ENCODE measurements at places on chromosomes 6 and 20. TPM values are rescaled to one million over a fixed set of nuclear protein-coding genes. Genes with fewer than 3 reads are reported as not detected.

GRCh38 chr20:7881551-7881950 is 58.7 kb downstream of the HAO1 start:
- DNase-seq = no peak
- no peaks in the 10 kb centered on the region for H3K4me1 ChIP-seq
- no peaks in the 10 kb centered on the region for H3K27me3 ChIP-seq
- H3K36me3 ChIP-seq = no peaks in the 10 kb centered on the region
- H3K27ac ChIP-seq = no peak overlapping the region

GRCh38 chr6:162099685-162100084 is 627.9 kb downstream of the PRKN start:
- H3K4me3 ChIP-seq = no peak overlapping the region
- no peaks in the 10 kb centered on the region for H3K27me3 ChIP-seq
- H3K27ac ChIP-seq = no peak overlapping the region
- no peaks in the 10 kb centered on the region for H3K4me1 ChIP-seq

DNA sequence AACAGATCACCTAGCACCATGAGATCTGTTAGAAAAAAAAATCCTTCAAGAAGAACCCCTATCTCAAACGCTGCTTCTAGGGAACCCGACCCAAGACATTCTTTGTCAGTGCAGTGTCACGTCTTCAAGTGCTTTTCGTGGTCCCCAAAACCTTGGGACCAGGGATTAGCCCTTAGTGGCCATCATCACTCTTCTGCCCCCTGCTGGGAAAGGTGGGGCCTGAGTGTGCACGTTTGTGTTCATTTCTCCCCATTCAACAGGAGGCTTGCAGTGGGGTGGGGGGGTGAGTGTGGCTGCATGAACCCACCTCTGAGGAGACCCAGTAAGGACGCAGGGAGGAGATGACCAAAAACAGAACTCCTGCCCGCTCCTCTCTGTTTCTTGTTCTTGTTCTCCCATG is 218.2 kb upstream of the RNF24 start:
- no peaks in the 10 kb centered on the region for H3K36me3 ChIP-seq
- H3K27me3 ChIP-seq = no peaks in the 10 kb centered on the region
- no peak overlapping the region for H3K27ac ChIP-seq
- H3K4me3 ChIP-seq = no peak overlapping the region

GRCh38 chr20:48295445-48295903 is 510.2 kb upstream of the SULF2 start:
- no peak for DNase-seq
- H3K4me1 ChIP-seq = no peaks in the 10 kb centered on the region
- H3K27me3 ChIP-seq = no peaks in the 10 kb centered on the region
- H3K27ac ChIP-seq = no peak overlapping the region
- H3K4me3 ChIP-seq = no peak overlapping the region

GRCh38 chr6:47592131-47592840 is 106.1 kb upstream of the ADGRF4 start:
- no peak overlapping the region for H3K27ac ChIP-seq
- no peak for DNase-seq

- no peak overlapping the region for H3K27ac ChIP-seq
- DNase-seq = no peak
- no peaks in the 10 kb centered on the region for H3K36me3 ChIP-seq
- no peaks in the 10 kb centered on the region for H3K4me1 ChIP-seq
Observed at GRCh38 chr20:35215066-35215956, 11.2 kb upstream of the MMP24 start.

DNA sequence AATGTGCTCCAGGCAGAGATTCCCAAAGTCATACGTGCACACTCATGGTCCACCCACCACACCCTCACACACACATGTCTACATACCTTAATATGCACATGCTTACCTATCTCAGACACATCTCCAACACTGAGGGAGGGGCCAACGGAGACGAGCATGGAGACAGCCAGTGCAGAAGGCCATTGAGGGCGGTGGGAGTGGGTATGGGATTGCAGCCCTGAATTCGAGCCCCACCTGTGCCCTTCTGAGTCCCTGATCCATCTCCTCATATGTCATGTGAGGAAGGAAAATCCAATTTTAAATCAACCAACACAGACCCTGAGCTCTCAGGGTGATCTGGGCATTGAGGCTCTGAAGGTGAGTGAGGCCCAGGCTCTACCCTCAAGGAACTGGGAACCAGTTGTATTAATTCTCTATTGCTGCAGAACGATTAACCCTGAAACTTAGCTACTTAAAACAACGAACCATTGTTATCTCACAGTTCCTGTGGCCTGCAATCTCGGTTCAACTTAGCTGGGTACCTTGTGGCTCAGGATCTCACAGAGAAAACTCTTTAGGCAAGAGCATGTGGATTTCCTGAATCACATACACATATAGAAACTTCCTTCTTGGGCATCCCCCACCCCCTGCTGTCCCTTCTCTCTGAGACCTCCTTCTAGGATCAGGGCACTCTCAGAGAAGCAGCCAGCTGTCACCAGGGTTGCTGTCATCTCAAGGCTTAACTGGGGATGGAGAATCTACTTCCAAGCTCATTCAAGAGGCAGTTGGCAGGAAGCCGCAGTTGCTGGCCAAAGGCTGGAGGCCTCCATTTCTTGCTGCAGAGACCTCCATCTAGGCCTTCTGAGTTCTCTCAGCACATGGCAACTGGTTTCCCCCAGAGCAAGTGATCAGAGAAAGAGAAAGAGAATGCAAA is 28.3 kb downstream of the GLP1R start:
- H3K27me3 ChIP-seq = no peaks in the 10 kb centered on the region
- H3K4me3 ChIP-seq = no peak overlapping the region
- DNase-seq = no peak
- no peaks in the 10 kb centered on the region for H3K36me3 ChIP-seq

- no peaks in the 10 kb centered on the region for H3K27me3 ChIP-seq
- no peaks in the 10 kb centered on the region for H3K36me3 ChIP-seq
- no peak overlapping the region for H3K27ac ChIP-seq
- H3K4me1 ChIP-seq = no peaks in the 10 kb centered on the region
- no peak overlapping the region for H3K4me3 ChIP-seq
Observed at GRCh38 chr20:9359561-9360308, 154.7 kb upstream of the LAMP5 start.

- DNase-seq = no peak
- H3K4me1 ChIP-seq = peaks cover 3% of the 10 kb centered on the region
- no peaks in the 10 kb centered on the region for H3K27me3 ChIP-seq
- H3K27ac ChIP-seq = no peak overlapping the region
- H3K36me3 ChIP-seq = no peaks in the 10 kb centered on the region
- no peak overlapping the region for H3K4me3 ChIP-seq
Observed at GRCh38 chr20:48275286-48276020, 490.2 kb upstream of the SULF2 start.

- H3K4me3 ChIP-seq = peak within 1 kb of the TSS; percentile 60
- no peak within 1 kb of the TSS for H3K27ac ChIP-seq
- peaks cover 23% of the 10 kb centered on the region for H3K27me3 ChIP-seq
- DNase-seq = no peak
Observed at GRCh38 chr20:63553933-63554290, at the start of gene FNDC11. TSS of gene FNDC11 (plus strand) at chr20:63554159. CDS start at chr20:63555664, 1,505 bp downstream.

DNA sequence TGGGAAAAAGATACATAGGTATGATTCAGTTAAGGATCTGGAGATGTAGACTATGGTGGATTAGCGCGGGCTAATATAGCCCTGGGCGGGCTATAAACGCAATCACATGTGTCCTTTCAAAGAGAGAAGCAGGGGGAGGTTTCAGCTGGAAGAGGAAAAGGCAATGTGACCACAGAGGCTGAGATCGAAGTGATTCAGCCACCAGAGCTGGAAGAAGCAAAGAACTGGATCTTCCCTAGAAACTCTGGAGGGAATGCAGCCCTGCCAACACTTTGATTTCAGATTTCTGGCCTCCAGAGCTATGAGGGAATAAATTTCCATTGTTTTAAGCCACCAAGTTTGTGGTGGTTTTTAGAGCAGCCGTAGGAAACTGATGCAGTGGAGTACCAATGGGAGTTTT is 81.5 kb upstream of the NHSL1 start:
- H3K27ac ChIP-seq = no peak overlapping the region
- H3K4me3 ChIP-seq = no peak overlapping the region
- DNase-seq = no peak
- H3K27me3 ChIP-seq = no peaks in the 10 kb centered on the region
- H3K4me1 ChIP-seq = no peaks in the 10 kb centered on the region

GRCh38 chr6:100657678-100658330 is 193.1 kb upstream of the SIM1 start:
- no peak overlapping the region for H3K4me3 ChIP-seq
- H3K4me1 ChIP-seq = no peaks in the 10 kb centered on the region
- no peak overlapping the region for H3K27ac ChIP-seq

GRCh38 chr20:25282796-25283195 is 34.9 kb downstream of the PYGB start:
- no peak overlapping the region for H3K4me3 ChIP-seq
- DNase-seq = peak; percentile 8
- H3K27ac ChIP-seq = no peak overlapping the region

- DNase-seq = no peak
- no peak overlapping the region for H3K27ac ChIP-seq
- no peaks in the 10 kb centered on the region for H3K27me3 ChIP-seq
- H3K4me3 ChIP-seq = no peak overlapping the region
Observed at GRCh38 chr20:44541992-44542391, 20.1 kb upstream of the SERINC3 start.

GRCh38 chr6:144820270-144820669 is 535.1 kb downstream of the UTRN start:
- no peaks in the 10 kb centered on the region for H3K4me1 ChIP-seq
- peaks cover 16% of the 10 kb centered on the region for H3K36me3 ChIP-seq
- H3K27ac ChIP-seq = no peak overlapping the region
- DNase-seq = no peak
- no peak overlapping the region for H3K4me3 ChIP-seq

DNA sequence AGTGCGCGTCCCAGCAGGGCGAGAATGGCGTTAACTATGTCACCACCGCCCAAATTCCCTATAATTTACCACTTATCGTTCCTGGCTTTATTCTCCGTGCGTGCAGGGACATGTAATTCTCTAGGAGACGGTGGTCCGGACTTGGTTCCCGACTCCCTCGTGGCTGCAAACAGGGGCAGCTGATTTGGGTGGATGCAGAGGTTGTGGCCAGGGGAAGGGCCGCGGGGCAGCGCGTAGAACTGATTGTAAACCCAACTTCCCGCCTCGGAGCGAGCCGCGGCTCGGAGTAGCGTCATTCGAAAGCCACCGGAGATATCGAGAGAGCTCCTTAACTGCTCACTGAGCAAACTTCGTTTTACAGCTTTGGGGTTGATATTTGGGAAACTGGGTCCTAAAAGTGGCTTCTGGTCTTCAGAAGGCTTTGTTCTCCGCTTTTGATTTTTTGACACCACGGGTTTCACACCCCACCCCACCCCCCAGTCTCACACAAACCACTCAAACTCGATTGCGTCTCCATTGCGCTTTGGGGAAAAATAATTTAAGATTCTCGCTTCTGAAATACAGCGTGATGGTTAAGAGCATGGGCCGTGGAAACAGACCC is 17.5 kb upstream of the ZSCAN9 start:
- peaks cover 77% of the 10 kb centered on the region for H3K27me3 ChIP-seq
- DNase-seq = no peak
- no peaks in the 10 kb centered on the region for H3K36me3 ChIP-seq
- peaks cover 5% of the 10 kb centered on the region for H3K4me1 ChIP-seq
- no peak overlapping the region for H3K27ac ChIP-seq

GRCh38 chr6:13365320-13365719 is 37.0 kb upstream of the TBC1D7 start:
- no peaks in the 10 kb centered on the region for H3K27me3 ChIP-seq
- H3K27ac ChIP-seq = no peak overlapping the region
- H3K4me3 ChIP-seq = no peak overlapping the region
- peaks cover 21% of the 10 kb centered on the region for H3K4me1 ChIP-seq
- no peak for DNase-seq

DNA sequence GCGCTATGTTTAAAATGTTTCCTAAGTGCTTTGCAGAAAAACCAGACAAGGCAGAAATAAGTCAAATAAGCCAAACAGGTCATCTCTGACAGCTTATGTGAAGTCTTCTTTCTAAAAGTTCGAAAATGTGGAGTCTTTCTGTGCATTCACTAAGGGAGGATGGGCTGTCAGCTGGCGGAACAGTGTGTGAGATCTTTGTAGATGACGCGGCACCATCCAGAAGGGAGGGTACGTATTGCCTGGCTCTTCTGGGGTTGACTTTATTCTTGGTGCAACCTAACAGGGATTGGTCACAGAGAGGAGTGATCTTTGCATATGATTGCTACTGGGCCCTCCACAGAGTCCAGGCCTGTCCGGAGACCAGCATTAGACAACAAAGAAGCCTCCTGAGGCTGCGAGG is 114.5 kb upstream of the EDN1 start:
- no peaks in the 10 kb centered on the region for H3K4me1 ChIP-seq
- H3K27ac ChIP-seq = no peak overlapping the region
- DNase-seq = no peak
- no peaks in the 10 kb centered on the region for H3K27me3 ChIP-seq
- H3K4me3 ChIP-seq = no peak overlapping the region

DNA sequence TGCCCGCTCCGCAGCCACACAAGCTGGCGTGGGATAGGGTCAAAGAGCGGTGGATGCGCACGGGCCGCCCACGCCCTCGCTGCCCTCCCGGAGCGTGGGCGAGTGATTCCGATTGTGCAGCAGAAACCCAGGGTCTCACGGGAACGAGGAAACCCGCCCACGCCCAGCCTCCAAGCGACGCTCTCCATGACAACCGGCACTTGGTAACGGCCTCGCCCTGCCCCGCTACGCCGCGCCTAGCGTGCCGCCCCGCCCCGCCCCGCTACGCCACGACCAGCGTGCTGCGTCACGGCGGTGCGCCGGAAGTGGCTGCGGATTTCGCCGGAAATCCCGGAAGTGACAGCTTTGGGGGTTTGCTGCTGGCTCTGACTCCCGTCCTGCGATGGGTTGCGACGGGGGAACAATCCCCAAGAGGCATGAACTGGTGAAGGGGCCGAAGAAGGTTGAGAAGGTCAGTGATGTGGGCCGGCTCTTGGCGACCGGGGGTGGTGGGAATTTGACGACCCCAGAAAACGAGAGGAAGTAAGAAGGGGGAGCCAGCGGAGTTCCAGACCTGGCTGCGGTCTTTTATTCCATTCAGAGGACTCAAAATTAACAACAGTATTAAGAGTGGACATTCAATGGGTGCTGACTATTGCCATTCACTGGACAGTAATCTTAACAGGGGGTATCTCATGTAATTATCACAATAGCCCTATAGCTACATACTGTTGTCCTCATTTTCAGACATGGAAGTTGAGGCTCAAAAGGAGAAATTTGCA is at the start of gene RTF2:
Gene RTF2, plus strand, starts transcription at position 312 of the 761 bp plus-strand sequence. Its CDS starts 71 bp downstream, at position 383.
- H3K36me3 ChIP-seq = no peaks in the 10 kb centered on the region
- H3K27ac ChIP-seq = peak within 1 kb of the TSS; percentile 86
- H3K27me3 ChIP-seq = no peaks in the 10 kb centered on the region
- peak; percentile 84 for DNase-seq
- peak within 1 kb of the TSS; percentile 93 for H3K4me3 ChIP-seq

- no peaks in the 10 kb centered on the region for H3K36me3 ChIP-seq
- no peaks in the 10 kb centered on the region for H3K27me3 ChIP-seq
- no peak overlapping the region for H3K4me3 ChIP-seq
- H3K27ac ChIP-seq = no peak overlapping the region
- no peak for DNase-seq
Observed at GRCh38 chr20:7637184-7637583, 303.1 kb downstream of the HAO1 start.

HIVEP1 gene
- 8.3 TPM for total RNA-seq

ISM1 gene
- total RNA-seq = 0.91 TPM

ARG1 gene
- not detected for total RNA-seq

GTSF1L gene
- total RNA-seq = not detected

LHFPL5 gene
- total RNA-seq = not detected

IMPG1 gene
- total RNA-seq = not detected

All from gastrocnemius medialis (tissue), 4 donors.